Germinal center (tissue), 1 donor: ENCODE measurements at places on chromosomes 13 and 19.
A peak's percentile ranks its signal among the peaks of the same experiment; 100 is the strongest.

- DNase-seq: no peak
These were observed 864.1 kb downstream of the PCDH17 start for GRCh38 chr13:58495668-58496067.

GRCh38 chr19:1288226-1288612, 2.5 kb downstream of the EFNA2 start:
- DNase-seq: no peak

DNA sequence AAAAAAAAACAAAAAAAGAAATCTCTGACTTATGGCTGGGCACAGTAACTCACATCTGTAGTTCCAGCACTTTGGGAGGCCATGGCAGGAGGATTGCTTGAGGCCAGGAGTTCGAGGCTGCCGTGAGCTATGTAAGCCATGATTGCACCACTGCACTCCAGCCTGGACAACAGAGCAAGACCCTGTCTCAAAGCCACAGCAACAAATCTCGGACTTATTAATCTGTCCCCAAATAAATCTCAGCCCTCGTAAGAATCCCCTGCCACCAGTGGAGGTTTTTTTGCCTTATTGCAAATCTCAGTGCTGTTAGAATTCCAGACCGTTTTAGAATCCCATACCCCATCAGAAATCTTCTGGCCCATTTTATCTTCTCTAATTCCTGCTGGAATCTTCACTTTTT, 4.9 kb downstream of the SHKBP1 start:
- DNase-seq: no peak

DNA sequence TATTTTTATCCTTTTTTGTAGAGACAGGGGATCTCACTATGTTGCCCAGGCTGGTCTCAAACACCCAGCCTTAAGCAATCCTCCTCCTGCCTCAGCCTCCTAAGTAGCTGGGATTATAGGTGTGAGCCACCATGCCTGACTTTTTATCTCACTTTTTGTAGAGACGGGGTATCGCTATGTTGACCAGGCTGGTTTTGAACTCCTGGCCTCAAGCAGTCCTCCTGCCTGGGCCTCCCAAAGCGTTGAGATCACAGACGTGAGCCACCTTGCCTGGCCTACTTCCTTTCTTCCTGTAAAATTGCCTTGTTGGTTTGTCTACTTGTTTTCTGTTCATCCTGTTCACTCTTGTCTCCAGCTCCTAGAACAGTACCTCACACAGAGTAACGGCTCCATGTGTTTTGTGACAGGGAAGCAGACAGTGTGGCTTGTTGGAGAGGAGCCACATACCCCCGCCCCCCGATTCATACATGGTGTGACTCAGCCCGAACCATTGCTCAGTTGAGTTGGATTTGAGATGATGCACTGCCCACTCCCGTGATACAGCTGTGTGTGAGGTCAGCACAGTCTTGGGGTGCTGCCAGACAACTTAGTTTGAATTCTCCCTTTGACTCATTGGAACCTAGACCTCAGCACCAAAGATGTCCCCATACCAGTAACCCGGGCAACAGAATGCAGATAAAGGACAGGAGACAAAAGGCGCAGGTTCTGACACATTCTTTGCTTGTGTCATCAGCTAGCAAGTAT, 34.2 kb downstream of the GPR42 start:
- DNase-seq: no peak

DNA sequence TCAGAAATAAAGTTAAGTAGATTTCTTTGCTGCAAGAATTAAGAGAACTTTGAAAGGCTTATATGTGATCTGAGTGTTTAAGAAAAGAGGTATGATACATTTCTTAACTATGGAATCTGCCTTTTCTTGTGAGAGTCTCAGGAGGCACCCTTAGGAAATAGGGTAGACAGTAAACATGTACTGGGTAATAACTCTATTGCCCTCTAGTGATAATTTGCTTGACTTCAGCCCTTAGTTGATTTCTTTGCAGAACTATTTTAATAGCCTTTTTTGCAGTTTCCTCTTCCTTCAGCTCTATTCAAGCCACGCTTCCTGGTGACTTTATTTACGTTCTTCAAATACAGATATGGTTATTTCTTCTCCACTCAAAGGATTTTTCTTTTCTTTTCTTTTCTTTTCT, 37.0 kb upstream of the CCNA1 start:
- DNase-seq: no peak

- DNase-seq: no peak
These were observed 193.5 kb upstream of the KL start for GRCh38 chr13:32822771-32823170.

- no peak for DNase-seq
These were observed 1.1 kb upstream of the SSBP4 start for GRCh38 chr19:18418029-18418482.

- peak; percentile 44 for DNase-seq
These were observed 24.0 kb downstream of the SLC8A2 start for GRCh38 chr19:47447470-47448359.

DNA sequence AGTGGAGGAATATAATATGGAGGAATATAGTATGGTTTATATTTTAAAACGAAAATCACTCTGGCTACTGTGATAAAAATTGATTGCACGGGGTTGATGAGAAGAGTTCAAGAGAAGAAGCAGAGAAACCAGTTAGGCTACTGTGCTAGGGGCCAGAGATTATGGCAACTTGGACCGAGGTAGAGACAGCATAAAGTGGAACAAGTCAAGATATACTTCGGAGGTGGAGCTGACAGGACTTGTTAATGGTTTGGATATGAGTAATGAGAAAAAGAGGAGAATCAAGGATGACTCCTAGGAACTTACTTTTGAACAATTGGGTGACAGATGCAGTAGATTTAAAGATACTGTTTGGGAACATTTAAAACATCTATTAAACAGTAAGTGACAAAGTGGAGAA, 6.6 kb upstream of the WDFY2 start:
- DNase-seq: no peak

GRCh38 chr13:23380534-23380933, 53.0 kb downstream of the SACS start:
- no peak for DNase-seq

- DNase-seq: no peak
These were observed 81.3 kb upstream of the FRY start for GRCh38 chr13:31950111-31950815.

GRCh38 chr13:75825594-75825993, 189.5 kb downstream of the LMO7 start:
- DNase-seq: no peak

DNA sequence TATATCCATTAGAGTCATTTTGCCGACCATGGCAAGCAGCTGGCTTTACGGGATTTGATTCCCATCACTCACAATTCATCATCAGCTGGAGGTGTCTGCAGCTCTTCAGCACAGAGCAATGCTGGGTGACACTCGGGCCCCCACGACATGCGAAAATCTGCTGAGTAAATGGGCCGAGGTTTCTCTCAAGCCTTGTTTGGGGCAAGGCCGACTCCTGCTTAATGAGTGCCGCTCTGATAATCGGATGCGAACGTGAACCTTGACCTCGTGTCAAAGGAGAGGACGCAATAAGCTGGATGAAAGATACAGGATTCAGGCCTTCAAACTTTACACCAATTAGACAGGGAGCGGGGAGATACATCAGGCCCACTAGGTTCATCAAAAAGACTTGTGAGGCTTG, 65.2 kb downstream of the GGACT start:
- DNase-seq: no peak

DNA sequence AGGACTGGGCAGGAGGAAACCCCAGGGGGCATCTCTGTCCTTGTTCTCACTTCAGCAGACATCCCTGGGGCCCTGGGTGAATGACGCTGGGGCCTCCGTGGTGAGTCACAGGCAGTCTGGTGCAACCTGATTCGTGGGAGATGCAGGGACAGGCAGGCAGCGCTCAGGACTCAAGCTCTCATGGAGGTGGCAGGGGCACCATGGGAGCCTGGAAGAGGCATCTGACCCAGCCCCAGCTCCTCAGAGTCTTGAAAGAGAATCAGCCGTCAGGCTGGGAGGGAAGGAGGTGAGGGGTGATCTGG, 14.0 kb upstream of the PTOV1 start:
- DNase-seq: no peak

DNA sequence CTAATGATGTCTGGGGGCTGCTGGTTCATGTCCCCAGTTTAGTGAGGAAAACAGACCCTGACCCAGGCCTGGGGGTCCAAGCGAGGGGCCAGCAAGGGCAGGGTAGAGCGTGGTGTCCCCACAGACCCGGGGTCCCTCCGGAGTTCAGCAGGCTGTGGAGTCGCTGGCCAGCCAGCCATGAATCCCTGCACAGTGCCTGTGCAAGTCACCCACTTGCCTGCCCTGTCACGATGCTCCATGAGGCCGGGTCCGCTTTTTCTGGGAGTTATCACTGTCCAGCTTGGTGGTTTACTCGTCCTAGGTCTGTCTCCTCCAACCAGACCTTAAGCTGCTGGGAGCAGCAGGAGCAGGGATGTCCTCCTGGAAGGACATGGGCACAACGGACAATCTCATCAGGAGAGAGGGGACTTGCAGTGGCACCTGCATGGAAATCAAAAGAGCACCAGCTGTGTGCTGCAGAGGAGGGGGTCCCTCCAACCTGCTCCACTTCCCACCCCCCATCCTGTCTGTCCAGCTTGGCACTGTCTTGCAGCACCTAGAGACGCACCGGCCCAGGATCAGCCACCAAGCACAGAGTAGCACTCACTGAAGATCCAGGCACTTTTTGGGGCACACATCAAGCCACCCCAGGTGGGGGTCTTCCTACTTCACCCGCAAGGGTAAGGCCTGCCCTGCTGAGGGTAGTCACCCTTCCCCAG, 121.8 kb downstream of the URI1 start:
- DNase-seq: no peak

DNA sequence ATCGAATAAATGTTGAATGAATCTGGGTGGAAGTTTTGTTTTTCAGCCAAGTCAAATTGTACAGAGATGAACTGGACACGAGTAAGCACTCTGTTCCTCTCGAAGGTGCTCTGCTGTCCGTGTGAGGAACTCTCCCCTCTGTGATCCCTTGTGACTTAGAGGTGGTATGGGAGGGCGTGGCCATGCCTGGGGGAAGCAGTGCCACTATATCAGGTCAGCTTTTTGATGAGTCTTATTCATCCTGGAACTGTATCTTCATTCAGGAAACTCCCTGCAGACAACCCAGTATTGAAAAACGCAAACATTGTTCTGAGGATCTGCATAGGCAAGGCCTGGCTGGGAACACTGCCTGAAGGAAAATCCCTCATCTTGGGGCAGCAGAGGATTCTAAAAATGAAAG, 45.7 kb upstream of the FLT1 start:
- DNase-seq: no peak

DNA sequence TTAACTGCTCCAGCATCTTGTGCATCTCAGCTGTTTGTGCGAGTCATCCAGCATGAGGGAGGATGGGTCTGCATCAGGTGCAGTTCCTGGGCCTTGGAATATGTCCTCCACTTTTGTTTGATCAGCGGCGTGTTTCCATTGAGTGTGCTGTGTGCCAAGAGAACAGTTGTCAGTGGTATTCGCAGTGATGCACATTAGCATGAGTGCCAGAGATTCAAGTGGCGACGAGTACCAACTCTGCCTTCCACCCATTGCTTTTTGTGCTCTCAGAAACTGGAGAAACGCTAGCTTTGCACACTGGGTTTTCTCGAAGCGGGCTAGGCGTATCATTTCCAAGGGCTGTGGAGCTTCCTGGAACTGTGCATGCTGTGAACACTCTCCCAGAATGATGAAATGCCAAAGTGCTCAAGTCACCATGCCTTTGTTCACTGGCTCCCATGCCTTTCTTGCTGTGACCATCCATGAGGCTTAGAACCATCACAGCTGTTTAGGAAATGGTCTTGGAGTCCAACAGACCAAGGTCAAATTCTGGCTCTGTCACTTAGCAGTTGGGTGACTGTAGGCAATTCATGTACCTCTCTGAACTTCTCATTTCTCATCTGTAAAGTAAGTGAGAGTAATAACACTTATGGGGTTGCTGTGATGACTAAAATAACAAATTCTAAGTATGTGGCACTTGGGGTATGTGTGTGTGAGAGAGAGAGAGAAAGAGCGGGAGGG, 18.4 kb downstream of the LRCH1 start:
- no peak for DNase-seq

- no peak for DNase-seq
These were observed 158.2 kb downstream of the NALCN start for GRCh38 chr13:101258071-101258470.

DNA sequence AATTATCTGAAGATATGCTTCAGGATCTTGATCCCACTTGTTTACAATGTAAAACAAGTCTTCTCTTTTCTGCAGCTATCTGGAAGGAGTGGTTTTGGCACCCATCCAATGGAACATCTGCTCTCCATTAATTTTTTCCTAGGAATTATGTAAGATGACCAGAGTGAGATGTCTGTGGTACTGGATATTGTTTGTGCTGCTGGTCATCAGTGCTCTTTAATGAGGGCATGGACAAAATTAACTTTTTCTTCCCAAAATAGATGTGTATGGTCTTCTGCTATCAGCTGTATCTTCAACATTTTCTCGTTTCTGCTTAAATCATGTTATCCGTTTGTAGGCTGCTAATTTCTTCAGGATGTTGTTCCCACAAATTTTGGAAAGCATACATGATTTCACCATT, 415.4 kb upstream of the KLHL1 start:
- no peak for DNase-seq

DNA sequence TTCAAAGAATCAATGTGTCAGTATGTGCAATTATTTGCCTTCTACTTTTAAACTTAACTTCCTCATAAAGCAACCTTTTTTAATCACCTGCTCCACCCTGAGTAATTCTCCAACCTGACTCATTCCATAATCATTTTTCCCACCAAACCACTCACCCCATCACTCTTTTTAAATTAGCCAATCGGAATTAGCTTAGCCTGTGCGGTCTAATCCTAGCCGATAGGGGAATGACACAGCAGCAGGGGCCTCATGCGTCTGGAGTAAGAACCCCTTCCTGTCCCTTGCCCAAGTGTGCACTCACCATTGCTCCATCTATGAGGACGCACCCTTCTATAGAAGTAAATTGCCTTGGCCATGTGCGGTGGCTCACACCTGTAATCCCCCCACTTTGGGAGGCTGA, 27.4 kb upstream of the ZNF83 start:
- DNase-seq: no peak

DNA sequence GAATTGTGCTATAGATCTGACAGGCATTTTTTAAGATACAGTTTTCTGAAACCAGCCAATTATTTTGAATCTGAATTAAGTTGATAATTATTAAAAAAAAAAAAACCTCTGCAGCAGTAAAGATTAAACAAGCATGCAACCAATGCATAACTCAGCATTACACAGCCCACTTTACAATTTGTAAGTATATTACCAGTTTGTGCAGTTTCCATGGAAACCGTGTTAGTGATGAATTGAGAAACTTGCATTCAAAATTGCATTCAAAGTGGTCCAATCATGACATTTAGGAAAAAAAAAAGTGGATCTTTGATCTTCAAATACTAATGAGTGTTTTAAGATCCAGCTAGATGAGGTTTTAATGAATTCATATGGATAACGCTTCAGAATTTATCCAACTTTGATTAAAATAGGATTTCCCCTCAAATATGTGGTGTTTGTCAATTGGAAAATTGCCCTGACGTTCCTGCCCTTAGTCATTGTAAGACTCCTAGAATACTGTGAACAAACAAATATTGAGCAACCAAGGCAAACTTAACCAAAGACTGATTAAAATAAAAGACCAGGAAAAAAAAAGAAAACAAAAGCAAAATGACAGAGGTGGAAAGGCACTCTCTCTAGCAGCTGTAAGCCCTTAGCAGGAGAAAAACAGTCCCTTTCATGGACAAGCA, 314.8 kb upstream of the MAB21L1 start:
- DNase-seq: no peak
